ENCODE measurements at places on chromosomes 5 and 9.

DNA sequence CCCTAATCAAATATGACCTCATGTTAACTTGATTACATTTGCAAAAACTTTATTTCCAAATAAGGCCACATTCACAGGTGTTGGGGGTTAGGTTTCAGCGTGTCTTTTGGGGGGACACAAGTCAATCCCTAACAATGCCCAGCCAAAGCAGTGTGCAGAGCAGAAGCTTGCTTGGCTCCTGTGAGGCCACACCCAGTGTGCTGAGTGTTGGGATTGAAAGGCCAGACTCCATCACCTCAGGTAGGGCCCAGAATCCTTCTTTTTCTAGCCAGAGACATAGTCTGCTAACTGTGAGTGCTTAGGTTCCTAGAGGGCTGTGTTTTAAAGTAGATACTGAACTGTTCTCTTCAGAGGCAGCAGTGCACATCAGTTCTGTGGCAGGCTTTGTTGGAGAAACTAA is 27.9 kb downstream of the KDM4C start:
- no peak for DNase-seq

GRCh38 chr5:149707097-149707496 is 23.0 kb upstream of the PPARGC1B start:
- DNase-seq, result no peak

- no peak for DNase-seq
These were observed 137.9 kb downstream of the SEC61B start for GRCh38 chr9:99360026-99360425.

- no peak for DNase-seq
These were observed 207.3 kb downstream of the PTTG1 start for GRCh38 chr5:160629003-160629402.

DNA sequence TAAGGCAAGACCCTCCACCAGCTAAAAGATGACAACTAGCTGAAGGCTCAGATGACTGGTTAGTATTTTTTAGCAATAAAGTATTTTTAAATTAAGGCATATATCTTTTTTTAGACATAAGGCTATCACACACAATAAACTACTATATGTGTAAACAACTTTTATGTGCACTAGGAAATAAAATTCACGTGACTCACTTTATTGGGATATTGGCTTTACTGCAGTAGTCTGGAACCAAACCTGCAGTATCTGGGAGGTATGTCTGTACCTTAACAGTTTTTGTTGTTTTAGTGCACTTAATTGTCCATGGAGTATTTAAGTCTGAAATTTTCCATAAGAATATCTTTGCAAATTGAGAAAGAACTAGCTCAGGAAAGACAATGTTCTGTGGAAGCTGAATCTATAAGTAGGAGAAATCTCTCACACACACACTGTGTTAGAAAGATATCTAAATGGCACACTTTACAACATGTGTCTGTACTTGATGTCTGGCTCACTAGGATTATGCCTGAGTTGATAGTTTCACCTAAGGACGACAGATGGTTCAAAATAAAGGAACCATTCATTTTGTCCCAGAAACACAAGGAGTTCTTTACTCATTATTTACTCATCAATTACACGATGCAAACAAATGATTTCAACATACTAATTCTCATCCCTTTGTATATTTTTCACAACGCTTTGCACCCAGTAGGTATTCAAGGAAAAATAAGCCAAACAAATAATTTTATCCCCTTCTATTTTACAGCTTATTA is 4.6 kb downstream of the RAPGEF6 start:
- no peak for DNase-seq

DNA sequence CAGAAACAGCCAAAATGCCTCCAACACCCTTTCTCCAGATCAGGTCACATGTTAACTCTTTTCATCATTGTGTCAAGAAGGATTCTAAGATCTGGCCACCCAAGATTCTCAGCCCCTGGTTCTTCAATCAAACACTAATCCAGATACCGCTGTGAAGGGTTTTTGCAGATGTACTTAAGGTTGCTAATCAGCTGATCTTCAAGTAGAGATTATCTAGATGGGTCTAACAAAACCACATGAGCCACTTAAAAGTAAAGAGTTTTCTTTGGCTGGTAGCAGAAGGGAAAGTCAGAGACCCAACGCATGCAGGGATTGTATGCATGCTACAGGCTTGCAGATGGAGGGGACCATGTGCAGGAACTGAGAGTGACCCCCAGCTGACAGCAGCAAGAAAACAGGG is 267.9 kb downstream of the CDK5RAP2 start:
- no peak for DNase-seq

GRCh38 chr5:145775411-145775810 is 59.7 kb downstream of the PRELID2 start:
- no peak for DNase-seq

- no peak for DNase-seq
These were observed 189.2 kb upstream of the NR3C1 start for GRCh38 chr5:143592648-143593047.

GRCh38 chr5:160175438-160176218 is 53.7 kb upstream of the FABP6 start:
- peak; percentile 69 for DNase-seq

GRCh38 chr9:105245891-105246161 is 1.4 kb downstream of the SLC44A1 start:
- no peak for DNase-seq

DNA sequence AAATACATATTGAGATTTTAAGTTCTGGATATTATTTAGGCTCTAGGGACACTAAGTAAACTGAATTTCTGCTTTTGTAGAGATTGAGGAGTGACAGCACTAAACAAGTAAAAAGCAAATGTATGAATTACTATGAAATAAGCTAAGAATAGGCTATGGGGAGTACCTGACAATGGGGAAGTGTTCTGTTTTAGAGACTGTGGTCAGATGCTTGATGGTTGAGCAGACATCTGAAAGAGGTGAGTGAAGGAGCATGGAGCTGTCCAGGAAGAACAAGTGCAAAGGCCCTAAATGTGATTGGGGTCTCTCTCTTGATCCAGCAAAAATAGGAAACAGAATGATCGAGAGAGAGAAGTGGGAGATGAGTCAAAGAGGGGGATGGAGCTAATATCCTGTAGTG is 111.7 kb downstream of the JAKMIP2 start:
- DNase-seq, result no peak

DNA sequence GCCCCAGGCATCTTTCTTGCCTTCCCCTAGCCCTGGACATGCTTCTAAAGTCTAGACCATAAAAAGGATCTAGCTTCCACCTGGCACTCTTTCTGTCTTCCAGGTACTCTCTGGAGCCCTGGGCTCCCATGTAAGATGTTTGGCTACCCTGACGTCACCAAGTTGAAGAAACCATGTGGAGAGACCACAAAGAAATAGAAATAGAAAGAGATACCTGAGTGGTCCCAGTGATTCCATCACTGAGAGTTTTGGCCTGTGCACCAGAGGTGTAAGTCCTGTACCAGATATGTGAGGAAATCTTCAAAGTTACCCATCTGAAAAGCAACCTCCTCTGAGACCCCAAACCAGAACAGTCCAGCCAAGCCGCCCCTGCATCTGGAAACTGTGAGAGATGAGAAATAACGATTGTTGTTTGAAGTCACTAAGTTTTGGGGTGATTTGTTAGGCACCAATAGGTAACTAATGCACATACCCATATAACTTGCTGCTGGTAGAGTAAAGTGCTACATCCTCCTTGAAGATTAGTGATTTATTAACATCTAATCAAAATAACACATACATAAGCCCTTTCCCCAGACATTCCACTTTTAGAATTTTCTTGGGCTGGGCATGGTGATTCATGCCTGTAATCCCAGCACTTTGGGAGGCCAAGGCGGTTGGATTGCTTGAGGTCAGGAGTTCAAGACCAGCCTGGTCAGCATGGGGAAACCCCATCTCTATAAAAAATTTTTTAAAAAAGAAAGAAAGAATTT is 85.7 kb upstream of the LHFPL2 start:
- DNase-seq, result no peak

DNA sequence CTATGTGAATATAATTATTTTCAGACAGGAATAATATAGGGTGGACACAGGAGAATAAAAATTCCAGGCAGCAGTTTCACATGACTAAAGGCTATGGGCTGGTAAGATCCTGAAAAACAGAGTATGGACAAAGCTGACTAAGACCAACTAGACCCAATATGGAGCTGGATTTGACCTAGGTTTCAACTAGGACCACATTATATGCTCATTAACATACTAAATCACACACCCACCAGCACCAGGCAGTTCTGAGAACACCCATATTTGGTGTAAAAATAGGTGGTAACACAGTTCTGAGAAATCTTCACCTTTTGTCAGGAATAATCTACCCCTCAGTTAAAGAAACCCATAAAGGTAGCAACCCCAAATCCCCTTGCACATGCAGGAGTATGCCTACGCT is 64.7 kb downstream of the MAPKAP1 start:
- no peak for DNase-seq

- DNase-seq, result no peak
These were observed 125.2 kb upstream of the CDH18 start for GRCh38 chr5:20113031-20113715.

GRCh38 chr9:133563291-133563796 is 28.8 kb downstream of the ADAMTSL2 start:
- DNase-seq, result no peak

DNA sequence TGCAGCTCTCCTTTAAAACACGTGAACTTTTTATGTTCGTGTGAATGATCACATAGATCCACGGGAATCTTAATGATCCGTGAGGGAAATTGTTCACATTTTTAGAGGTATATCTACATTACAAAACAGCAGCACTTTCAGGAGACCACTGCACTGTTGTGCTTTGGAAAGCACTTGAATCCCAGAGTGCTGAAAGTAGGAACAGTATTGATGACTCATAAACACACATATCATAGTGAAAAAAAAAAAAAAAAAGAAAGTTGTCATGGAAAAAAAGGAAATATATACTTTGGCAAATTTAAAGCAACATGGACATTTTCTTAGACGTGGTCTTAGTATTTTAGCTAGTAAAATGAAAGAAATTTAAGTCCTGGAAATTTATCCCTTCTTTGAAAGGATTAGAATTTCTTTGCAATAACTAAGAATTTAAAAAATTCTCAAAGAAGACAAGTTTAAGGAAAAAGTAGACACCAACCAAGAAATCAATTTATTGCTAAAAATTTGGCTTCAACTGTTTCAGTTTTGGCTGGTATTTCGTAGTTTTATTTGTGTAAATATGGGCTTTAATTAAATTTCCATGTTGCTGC is 55.4 kb downstream of the ADGRV1 start:
- DNase-seq, result no peak

DNA sequence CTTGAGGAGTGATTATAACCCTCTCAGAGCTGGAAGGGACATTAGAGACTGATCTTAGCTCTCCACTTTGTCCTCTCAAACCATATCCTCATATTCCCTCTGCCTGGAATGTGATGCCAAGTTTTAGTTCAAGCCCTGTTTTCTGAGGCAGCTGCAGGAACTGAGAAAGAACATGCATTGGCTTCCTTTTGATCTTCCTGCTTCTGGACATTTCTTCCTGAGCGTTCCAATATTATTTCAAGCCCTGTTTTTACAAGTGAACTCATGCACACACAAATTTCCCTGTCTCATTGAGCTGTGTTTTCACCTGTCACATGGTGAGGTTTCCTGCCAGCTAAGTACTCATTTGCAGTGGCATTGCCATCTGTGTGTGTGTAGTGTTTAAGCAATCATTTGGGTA is 17.0 kb downstream of the FOCAD start:
- DNase-seq, result no peak

- no peak for DNase-seq
These were observed 1304.4 kb downstream of the MAT2B start for GRCh38 chr5:164809821-164810220.

- DNase-seq, result no peak
These were observed 367.8 kb downstream of the IRX2 start for GRCh38 chr5:2383698-2384065.

DNA sequence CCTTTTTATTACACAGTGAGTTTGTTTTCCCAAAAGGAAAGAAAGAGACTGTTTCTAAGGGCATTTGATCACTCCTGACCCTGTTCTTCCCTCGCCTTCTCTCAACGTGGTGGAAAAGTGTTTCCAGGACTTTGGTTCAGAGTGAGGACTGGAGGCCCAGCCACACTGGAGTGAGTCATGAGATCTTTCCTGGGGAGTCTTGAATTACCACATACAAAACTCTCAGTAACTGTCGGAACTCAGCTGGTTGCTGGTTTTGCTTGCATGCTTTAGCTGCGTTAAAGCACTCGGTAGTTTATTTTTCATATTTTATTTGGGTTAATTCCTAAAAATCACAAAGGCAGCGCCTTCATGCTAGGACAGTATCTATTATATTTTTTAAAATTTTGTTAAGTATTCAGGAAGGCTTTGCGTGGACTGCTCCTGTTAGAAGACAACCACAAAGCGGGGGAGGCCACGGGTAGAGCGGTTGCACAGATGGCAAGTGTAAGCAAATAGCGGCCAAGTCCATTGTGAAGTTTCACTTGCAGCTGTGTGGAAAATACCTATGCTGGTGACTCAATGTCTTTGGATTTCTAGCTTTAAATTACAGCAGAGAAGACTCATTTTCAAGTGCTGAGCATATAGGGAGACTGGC is 77.7 kb downstream of the ARSB start:
- DNase-seq, result no peak

DNA sequence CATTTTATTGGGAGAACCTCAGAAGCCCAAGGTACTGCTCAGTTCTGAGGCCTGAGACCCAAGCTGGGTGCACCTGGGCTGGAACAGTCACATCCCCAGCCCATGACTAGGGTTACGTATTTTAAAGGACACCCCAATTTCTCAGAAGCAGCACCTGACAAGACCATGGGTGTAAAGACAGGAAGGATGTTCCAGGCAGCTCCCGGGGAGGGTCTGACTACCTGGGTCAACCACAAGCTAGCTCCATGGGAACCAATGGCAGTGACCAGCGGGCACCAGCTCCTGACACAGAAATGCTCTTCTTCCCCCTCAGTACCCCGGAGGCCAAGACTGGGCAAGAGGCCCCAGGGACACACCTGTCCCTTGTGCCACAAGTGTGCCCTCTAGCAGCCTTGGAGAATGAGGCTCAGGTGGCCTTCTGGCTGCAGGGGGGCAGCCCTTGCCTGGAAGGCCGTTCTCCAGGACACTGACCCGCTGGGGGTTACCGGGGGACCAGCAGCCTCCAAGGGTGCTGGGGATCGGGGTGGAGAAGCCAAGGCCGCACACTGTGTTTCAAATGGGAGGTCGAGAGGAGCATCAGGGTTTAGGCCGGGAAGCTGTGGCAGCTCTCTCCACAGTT is 52.6 kb downstream of the IPPK start:
- no peak for DNase-seq

GRCh38 chr9:131668439-131669268 is 71.2 kb downstream of the RAPGEF1 start:
- no peak for DNase-seq

DNA sequence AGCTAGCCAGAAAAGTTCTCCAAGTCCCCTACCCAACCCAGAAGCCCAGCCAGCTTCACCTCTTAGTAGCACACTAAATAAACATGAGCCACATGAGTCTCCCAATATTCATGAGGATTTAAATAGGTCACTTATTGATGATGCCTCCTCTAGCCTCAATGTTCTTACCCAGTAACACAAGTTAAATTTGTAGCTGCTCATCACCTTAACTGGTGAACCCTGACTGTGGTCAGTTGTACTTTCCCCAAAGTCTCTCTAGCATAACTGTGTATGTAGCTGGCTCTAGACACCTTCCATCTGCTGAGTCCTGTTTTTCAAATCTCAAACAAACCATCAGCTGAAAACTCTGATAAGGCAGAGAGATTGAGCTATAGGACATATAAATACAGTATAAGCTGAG is 100.3 kb upstream of the ELAVL2 start:
- DNase-seq, result no peak

GRCh38 chr5:169408731-169409130 is 107.8 kb upstream of the SLIT3 start:
- DNase-seq, result no peak
